NCI-H1436 treated with DMSO at 0.1 percent for 48 hours (cell line): ENCODE measurements at places on chromosomes 7 and 10.

DNA sequence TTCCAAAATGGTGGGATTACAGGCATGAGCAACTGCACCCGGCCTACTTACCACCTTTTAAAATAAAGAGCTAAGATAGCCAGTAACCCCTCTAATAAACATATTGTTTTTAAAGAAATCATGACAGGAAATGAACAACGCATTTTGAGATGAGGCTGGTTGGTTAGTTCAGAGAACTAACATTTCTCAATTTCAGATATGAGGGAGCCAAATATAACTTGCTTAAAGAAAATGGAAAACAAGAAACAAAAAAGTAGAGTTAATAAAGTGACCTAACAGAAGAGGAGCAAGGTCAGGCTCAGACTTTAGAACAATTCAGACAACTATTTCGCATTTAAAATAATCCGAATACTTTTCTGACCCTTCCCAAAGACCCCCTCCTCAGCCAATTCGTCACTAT lies 254.9 kb upstream of the PHF14 start:
- no peak for DNase-seq

DNA sequence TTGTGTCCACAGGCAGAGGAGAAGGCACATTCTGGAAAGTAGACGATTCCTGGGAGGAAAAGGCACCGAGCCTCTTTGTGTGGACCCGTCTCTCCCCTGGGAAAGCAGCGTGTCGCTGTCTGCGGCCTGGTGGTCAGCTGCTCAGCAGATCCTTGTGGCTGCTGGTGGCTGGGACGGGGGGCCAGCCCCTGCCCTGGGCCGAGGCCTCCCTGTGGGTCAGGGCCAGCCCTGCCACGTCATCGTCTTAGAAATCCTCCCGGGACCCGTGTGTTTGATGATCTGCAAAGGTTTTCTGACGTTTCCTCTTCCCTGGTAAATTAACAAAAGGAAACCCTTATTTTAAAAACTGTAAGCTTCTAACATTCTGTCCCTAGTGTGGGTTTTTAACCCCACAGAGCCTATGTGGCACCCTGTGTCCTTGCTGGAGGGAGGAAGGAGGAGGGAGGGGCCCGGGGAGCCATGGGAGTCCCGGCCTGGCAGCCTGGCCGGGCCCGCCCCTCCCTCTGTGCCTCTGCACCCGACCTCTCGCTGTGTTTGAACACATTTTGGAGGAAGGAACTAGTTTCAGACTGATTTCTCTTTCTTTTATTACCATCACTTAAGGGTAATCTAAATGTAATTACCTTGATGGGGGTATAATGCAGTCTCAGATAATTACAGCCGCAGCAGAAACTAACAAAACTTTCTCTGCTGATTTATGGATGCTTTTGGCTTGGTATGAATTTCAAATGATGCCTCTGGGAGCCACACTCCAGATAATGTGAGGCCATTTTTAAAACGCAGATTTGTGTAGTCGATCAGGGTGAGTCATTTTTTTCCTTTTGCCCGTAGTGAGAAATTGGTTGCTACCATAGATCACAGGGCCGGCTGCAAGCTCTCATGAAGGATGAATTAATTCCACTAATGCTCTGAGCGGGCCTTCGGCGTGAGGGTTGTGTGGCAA lies 85.5 kb downstream of the NKX6-2 start:
- peak; percentile 91 for DNase-seq

- DNase-seq = no peak
These were observed 8.1 kb downstream of the SKIDA1 start for GRCh38 chr10:21517134-21518031.

DNA sequence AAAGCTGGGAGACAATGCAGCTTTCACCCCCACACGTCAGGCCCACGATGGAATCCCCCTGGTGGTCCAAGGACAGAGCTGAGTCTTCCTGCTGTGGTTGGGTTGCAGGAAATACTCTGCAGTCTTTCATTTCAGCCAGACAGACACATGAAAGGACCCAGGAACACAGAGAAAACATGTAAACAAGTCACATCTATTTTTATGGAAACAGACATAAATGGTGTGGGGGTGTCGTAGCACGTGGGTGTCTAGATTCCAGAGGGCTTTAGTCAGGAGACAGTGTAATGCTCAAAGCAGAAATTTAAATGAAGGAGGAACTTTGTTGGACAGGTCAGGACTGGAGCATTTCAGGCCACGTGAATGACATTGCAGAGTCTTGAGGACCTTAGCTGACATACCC lies 444.6 kb downstream of the SUGCT start:
- no peak for DNase-seq

DNA sequence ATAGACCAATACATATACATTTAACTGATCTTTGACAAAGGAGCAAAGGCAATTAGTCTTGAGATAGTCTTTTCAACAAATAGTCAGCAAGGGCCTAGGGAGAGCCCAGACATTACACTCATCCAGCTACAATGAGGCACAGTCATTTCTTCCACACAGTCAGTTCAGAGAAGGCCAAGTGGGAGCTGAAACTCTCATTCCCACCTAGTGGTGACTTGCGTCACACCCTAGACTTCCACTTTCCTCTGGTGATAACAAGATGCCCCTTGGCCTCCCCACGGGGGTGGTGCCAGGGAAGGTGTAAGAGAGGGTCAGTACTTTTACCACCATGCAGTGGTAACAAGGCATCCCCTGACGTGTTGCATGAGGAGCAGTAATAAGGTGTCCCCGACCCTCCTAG lies 8.0 kb downstream of the FRMPD2 start:
- no peak for DNase-seq

DNA sequence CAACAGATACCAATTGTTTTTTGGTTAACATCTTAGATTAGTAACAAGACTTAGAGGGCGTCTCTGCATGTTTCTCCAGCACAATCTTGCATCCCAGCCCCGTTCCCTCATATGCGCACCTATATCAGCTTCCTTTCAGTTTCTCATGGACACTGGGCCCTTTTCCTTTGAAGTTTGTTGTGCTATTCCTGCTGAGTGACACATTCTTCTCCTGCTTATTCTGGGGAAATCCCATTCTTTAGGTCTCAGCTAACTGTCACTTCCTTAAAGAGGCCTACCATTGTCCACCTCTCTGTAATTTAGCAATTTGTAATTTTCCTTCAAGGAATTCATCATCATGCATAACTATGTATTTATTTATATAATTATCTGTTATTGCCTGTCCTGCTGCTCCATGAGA lies 110.3 kb upstream of the STEAP1B start:
- no peak for DNase-seq
